ENCODE measurements at places on chromosomes 6 and 20.
A peak's percentile ranks its signal among the peaks of the same experiment; 100 is the strongest.

DNA sequence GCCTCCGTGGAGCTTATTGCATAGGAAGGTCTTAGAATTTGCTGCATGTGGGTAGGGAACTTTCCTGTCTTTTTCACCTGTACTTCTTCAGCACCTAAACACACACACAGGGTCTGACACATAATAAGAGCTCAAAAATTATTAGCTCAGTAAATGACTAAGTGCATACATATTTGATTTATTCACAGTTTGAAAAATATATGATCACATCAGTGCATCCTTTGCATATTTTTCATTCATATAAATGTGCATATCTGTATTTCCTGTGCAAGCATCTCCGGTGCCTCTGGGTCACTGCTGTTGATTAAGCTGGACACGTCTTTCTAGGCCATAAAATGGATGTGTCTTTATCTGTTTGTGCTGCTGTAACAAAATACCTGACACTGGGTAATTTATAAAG, 234.7 kb downstream of the UST start:
- DNase-seq: no peak

DNA sequence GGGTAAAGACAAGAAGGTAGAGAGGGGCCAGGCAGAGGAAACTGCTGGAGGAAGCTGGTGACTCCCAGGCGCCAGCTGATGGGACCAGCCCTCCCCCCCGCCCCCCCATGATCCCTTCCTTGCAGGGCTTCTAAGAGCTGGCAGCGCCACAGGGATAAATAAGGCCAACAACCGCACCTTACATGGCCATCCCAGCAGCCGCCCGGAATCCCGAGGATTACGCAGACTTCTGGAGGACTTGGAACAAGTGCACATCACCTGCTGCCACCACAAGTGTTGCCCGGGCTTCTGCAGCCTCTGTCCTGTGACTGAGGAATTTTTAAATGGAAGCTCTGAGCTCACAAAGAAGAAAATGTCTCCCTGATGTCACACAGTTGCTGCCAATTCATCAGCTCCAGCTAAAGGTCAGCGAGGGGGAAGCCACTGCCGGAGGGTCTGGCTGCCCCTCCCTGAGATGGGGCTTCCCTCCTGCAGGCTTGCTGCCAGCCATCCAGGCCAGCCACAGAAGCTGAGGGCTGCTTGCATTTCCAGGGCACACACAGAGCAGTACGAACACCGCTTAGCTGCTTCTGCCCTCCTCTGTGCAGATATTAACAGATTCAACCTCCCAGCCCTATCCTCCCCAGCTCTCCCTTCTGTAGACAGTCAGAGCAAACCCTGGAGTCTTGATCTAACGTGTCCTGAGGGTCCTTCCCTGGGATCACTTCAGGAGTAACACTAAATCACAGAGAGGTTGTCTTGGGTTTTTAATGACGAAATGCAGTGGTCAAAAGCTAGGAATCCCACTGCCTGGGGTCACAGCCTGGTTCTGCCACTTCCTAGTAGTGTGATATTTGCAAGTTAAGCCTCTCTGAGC, 38.6 kb upstream of the PIM1 start:
- no peak for DNase-seq

GRCh38 chr6:65998544-65998943, 291.5 kb upstream of the EYS start:
- DNase-seq: no peak

GRCh38 chr6:7110092-7110792, 2.5 kb downstream of the RREB1 start:
- no peak for DNase-seq

GRCh38 chr6:132977413-132977812, 163.0 kb downstream of the RPS12 start:
- no peak for DNase-seq

GRCh38 chr6:67287566-67287965, 1347.5 kb upstream of the ADGRB3 start:
- no peak for DNase-seq

- DNase-seq: no peak
These were observed 732.2 kb downstream of the HDGFL1 start for GRCh38 chr6:23301556-23301955.

GRCh38 chr6:12548526-12548925, 168.0 kb upstream of the PHACTR1 start:
- DNase-seq: no peak

- no peak for DNase-seq
These were observed 1.8 kb downstream of the SIM1 start for GRCh38 chr6:100462706-100463629.

DNA sequence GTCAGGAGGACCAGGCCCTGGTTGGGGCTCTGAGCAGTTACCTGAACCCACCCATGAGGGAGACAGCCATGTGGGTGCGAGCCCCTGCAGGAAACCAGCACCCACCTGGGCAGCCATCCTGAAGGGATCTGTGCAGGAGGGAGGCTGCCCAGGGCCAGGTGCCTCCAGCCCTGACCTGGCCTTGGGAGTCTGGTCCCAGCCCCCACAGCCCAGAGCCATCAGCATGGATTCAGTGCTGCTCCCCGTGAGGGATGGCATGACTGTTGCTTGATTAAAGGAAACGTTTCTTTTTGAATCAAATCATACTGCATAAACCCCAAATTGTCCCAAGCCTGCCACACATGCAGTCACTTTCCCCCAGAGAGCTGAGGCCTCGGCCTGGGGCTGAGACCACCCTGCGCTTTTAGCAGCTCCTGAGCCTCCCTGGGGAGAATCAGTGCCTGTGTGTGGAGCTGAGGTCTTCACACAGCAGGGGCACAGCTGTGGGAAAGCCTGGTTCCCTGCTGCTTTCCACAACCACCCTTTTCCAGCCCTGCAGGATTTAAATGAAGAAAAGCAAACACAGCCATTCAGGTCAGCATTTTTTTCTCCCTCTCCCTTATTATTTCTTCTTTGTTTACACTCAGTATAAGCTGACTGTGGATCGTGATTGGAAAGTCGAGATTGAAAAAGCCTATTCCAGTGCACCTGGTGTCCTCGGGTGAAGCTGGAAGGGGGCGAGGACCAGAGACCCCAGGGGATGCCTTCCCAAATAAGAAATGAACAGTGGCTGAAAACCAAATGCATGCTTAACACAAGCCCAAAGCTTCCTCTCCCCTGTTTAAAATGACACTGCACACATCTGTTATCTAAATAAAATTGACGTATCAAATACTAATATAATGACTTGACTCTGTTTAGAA, 283.9 kb downstream of the SMOC2 start:
- no peak for DNase-seq

- DNase-seq: no peak
These were observed 161.5 kb downstream of the MRPL14 start for GRCh38 chr6:43965628-43966373.

GRCh38 chr6:126905917-126906316, 212.6 kb upstream of the RSPO3 start:
- DNase-seq: no peak

- no peak for DNase-seq
These were observed 79.4 kb downstream of the DLL1 start for GRCh38 chr6:170211404-170212025.

DNA sequence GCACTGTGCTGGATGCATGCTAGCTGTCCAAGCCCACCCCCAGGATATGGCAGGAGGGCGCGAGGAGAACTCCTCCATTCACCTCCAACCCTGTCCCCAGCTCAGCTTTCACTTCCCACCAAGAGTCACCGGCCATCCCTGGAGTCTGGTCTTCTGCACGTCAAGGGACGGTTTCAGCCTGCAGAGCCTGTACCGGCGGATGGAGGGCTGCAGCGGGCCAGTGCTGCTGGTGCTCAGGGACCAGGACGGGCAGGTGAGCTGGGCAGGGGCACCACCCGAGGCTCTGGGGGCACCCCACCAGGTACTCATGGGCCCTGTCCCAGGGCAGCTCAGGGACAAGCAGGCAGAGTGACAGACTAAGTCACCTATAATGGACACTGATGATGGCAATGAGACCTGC, 3.0 kb downstream of the TLDC2 start:
- no peak for DNase-seq

DNA sequence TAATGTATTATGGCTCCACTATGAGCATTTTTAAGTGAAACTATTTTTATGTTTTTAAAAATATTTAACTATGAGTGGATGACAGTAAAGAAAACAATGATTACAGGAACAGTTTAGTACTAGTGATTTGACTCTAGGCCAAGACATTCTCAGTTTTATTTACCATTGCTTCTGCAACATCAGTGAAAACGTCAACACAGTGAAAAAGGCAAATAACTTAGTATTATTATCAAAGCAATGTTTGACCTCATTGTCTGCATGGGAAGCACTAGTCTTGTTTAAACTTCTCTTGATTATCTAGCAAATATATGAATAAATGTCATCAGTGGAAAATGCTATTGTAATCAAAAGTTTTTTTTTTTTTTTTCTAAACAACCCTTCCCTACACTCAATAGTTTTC, 165.0 kb downstream of the HTR1B start:
- no peak for DNase-seq

DNA sequence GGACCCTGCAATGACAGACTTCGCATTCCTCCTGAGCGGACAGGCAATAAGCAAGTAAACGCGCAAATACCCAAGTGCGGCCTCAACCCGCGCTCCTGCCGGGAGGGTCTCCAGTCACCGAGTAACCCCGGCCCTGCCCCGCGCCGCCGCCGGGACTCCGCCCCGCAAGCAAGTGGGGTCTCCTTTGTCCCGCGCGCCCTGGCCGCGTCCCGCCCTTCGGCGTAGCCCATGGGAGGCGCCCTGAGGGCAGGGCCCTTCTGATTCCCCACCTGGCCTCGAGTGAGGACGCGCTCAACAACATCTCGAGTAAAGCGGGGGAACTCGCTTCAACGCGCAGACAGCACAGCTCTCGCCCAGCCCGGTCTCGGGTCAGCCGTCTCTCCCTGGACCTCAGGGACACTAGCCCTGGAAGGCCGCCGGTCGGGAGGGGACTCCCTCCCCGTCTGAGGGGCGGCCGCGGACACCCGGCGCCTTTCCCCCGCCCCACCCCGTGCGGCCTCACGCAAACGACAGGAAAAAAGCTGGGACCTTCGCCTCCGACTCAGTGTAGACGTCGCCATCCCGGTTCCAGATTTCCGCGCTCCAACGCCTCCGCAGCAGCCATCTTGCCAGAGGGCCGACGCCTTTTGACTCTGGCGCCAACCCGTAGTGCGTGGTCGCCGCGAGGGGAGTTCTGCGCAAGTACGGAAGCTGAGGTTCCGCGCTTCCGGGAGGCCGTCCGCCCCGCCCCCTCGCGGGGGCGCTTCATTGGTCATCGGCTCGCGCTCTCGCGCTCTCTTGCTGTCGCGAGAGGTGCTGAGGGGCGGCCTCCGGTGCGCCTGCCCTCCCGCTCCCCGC, 461 bp upstream of the GID8 start:
- peak; percentile 95 for DNase-seq

DNA sequence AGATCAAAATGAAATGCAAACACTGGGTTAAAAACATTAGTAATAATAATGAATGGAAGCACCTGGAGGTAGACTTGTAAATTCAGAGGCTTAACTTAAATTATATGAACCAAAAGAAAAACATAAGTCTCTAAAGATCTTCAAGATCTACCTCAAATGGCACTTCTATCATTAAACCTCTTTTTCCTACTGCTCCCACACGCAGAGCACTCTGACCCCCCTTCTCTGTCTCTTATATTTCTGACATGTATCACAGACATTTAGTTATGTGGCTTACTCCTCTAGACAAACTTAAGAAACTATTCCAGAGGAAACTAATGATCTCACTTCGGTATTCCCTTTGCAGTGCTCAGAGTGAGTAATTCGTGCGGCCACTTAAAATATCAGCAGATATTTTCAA, 1.1 kb downstream of the TBC1D32 start:
- DNase-seq: no peak

DNA sequence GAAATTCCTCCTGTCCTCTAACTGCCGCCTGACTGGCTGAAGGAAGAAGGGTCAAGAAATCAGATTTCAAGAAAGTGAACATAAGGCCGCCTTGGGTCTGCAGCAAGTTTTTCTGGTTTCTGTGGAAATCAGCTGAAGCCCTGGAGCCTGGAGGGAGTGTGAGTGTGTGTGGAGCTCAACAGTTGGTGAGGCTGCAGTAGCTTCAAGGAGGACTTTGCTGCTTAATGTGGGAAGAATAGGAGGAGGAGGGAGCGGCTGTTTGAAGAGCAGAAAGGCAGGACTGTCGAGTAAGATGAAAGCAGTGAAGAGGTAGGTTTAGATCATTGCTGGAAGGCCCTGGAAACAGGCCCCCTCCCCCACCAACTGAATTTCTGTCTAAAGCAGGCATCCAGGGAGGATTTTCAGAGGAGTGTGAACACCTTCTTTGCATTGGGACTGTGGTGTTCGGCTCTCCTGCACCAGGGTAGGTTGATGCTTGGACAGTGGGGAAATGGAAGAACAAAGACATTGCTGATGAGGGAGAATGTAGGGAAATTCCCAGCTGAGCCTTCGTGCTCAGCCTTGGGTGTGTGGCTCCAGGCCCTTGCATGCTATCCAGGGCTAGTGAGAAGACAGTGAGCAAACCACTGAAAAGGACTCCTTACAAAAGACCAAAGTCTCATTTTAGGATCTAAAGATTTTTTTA, 79.5 kb upstream of the VSTM2L start:
- DNase-seq: no peak

GRCh38 chr6:21438986-21439352, 154.6 kb upstream of the SOX4 start:
- DNase-seq: no peak

GRCh38 chr20:55678126-55678525, 327.2 kb downstream of the CBLN4 start:
- no peak for DNase-seq

DNA sequence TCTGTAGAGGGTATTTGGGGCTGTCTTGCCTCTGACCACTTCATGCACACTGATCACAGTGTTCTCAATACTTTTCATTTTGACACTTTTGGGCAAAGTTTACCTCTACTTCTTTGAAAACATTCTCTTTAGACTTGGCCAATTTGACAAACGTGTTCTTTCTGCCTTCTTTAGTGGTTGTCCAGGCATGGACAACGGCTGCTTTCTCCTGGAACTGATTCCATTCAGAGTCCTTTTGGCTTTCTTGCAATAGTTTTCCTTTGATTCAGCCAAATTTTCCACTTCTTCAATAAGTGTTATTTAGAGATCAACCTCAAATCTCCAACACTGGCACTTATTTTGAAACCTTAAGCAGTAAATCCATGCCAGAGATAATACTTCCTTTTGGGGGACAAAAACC, 6.7 kb upstream of the CST9 start:
- no peak for DNase-seq

- no peak for DNase-seq
These were observed 104.6 kb upstream of the RSPO3 start for GRCh38 chr6:127013865-127014264.

- no peak for DNase-seq
These were observed 400.3 kb upstream of the SASH1 start for GRCh38 chr6:147942363-147942762.

DNA sequence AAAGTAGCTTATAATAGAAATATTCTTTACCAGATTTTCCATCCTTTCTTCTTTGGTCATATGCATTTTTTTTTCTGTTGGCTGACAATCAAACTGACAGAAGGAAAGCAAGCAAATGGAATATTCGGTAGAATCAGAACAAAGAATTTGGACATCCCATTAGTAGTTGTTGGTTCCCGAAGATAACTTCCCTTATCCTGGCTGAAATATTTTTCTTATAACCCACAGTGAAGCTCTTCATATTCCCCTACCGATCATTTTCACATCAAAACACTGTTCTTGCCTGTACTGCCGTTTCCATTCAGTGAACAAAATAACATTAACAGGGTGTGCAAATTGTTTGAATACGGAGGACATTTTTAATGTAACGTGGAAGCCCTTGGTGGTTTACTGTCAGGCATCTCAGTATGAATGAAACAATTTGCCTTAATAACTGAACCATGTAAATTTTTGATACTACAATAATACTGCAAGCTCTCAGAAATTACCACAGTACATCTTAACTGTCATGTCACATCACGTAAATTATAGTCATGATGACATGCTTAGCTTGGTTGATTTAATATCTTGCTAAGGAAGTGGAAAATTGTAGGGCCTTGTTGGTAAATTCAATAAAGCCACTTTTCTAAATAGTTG, 311.5 kb downstream of the LAMA2 start:
- DNase-seq: no peak

Measured in activated CD4-positive, alpha-beta T cell treated with anti-CD3 and anti-CD28 coated beads, Interleukin-2, amount 50 U/mL, for 48 hours (primary cell).